ENCODE measurements at places on chromosomes 6 and 20.

- DNase-seq, result no peak
These were observed 27.0 kb downstream of the CST9L start for GRCh38 chr20:23541330-23541729.

DNA sequence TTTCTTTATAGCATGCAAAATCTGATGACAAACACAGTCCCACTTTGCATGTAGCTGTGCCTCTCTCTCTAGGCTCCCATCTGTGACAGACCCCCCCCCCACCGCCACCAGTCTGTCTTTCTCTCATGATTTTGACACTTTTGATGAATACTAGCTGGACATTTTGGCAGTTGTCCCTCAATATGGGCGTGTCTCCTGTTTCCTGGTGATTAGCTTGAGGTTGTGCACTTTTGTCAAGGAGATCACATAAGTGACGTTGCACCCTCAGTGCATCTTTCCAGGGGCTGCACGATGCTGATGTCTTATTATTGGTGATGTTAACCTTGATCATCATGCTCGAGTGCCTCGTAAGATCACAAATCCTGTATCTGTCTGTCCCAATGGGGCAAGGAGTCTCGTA is 155.1 kb downstream of the EYA2 start:
- DNase-seq, result no peak

DNA sequence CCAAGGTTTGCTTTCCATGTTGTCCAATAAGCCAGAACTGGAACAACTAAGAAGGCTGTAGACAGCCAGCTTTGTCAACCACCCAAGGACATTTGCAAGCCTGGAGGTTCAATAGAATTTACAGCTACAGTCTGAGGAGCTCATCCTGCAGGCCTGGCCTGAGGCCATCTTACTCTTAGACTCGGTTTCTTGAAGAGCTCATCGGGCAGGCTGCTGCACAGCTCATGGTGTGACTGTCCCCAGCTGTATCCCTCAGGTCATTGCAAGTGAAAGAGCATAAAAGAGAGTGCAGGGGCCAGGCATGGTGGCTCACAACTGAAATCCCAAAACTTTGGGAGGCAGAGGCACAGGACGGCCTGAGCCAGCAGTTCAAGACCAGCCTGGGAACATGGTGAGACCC is 96.9 kb upstream of the FOXQ1 start:
- DNase-seq, result no peak

GRCh38 chr6:155449450-155450239 is 6.0 kb downstream of the NOX3 start:
- no peak for DNase-seq

Data from substantia nigra (tissue), 51 donors.